CD4-positive, alpha-beta memory T cell (primary cell): ENCODE measurements at places on chromosomes 12 and 14. TPM values are rescaled to one million over a fixed set of nuclear protein-coding genes. Genes with fewer than 3 reads are reported as not detected.

GRCh38 chr14:41830714-41831406 is 224.2 kb downstream of the LRFN5 start:
- DNase-seq: no peak
- H3K27me3 ChIP-seq: no peaks in the 10 kb centered on the region
- no peak overlapping the region for H3K4me3 ChIP-seq
- no peak overlapping the region for H3K27ac ChIP-seq
- no peaks in the 10 kb centered on the region for H3K4me1 ChIP-seq

GRCh38 chr12:111775205-111776193 is 8.8 kb downstream of the ALDH2 start:
- H3K4me3 ChIP-seq: no peak overlapping the region
- no peak for DNase-seq
- no peaks in the 10 kb centered on the region for H3K27me3 ChIP-seq

MARK3 gene
- 108 TPM for total RNA-seq

GRCh38 chr12:3446235-3446634 is 44.8 kb upstream of the PRMT8 start:
- H3K4me1 ChIP-seq: no peaks in the 10 kb centered on the region
- no peak overlapping the region for H3K4me3 ChIP-seq
- no peak overlapping the region for H3K27ac ChIP-seq
- no peaks in the 10 kb centered on the region for H3K27me3 ChIP-seq
- H3K36me3 ChIP-seq: no peaks in the 10 kb centered on the region
- no peak for DNase-seq

DNA sequence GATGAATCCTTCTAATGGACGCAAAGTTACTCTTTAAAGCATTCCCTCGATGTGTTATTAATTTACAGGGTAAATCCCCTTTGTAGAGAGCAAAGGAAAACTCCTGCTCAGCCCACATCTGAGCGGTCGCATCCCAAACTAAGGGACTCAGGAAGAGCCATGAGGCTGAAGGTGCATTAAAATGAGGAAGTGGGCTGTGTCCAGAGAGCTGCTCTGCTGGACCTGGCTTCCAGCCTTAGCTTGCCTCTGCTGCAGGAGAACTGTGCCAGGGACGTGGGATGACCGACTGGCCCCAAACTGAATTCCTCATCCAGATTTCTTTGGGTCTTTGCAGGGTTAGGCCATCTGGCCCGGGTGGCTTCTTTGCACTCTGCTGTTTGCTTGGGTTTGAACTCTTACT is 88.3 kb downstream of the FBXW8 start:
- H3K27me3 ChIP-seq: no peaks in the 10 kb centered on the region
- H3K36me3 ChIP-seq: peaks cover 3% of the 10 kb centered on the region
- no peaks in the 10 kb centered on the region for H3K4me1 ChIP-seq
- H3K27ac ChIP-seq: no peak overlapping the region
- no peak overlapping the region for H3K4me3 ChIP-seq
- DNase-seq: no peak

IGF1 gene
- not detected for total RNA-seq

GRCh38 chr12:113940357-113941207 is 25.5 kb downstream of the RBM19 start:
- H3K4me3 ChIP-seq: no peak overlapping the region
- peaks cover 60% of the 10 kb centered on the region for H3K36me3 ChIP-seq
- no peaks in the 10 kb centered on the region for H3K4me1 ChIP-seq
- no peak overlapping the region for H3K27ac ChIP-seq
- no peak for DNase-seq

DNA sequence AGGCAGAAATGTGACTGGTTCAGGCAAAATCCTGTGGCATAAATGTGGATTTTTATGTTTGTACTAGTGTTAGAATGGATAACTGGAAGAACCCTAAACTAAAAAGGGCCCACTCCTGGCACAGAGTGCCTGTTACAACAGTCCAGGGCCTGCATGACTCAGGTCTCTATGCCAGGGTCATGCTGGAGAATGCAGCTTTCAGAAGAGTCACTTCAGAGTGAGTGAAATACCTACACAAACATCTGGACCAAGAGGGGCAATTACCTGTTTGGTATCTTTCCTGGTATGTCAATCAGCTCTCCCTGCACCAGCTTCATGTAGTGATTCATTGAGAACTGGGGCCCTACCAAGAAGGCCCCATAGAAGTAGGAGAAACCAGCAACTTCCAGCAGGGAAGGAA is 10.0 kb downstream of the EMG1 start:
- H3K27me3 ChIP-seq: no peaks in the 10 kb centered on the region
- H3K36me3 ChIP-seq: peaks cover 29% of the 10 kb centered on the region
- no peaks in the 10 kb centered on the region for H3K4me1 ChIP-seq
- no peak overlapping the region for H3K27ac ChIP-seq
- DNase-seq: no peak
